Stimulated activated CD4-positive, alpha-beta T cell treated with anti-CD3 and anti-CD28 coated beads, Interleukin-1b, Interleukin-23, amount 100 ng/mL, for 1 hour (primary cell): ENCODE measurements at places on chromosomes 7 and 10.

- no peak for DNase-seq
Measured at GRCh38 chr10:49348593-49348992, 47.3 kb downstream of the DRGX start.

DNA sequence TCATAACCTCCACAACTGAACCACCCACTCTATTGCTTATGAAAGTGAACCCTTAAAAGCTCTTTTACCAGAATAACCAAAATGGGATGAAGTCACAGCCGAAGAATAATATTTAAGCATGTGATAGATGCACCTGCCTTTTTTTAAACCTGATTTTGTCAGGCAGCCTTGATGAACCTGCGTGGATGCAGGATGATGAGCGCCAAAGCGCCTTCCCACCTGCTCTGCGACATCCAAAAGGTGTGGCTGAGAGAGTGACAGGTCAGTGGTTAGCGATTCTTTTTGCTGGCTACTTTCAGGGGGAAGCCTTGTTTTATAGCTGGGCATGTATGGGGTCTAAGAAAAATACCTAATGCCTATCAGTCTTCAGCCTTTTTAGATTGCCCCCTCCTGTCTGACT is 157.8 kb downstream of the FANK1 start:
- DNase-seq, result no peak

DNA sequence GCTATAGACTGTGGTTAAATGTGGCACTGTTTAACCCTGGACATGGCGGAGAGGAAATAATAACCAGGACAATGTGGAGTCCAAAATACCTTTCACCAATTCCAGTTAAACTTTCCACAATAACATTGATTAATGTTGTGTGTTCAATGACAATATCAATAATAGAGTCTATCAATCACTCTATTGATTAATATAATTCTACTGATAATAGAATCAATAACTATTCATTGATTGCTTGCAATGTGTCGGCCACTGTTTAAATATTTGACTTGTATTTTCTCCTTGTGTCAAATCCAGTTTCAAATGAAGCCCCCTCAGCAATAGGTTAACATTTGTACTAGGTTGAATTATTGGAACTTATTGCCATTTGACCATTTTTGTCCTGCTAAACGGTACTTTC is 187.0 kb downstream of the PTPN20 start:
- DNase-seq, result no peak

DNA sequence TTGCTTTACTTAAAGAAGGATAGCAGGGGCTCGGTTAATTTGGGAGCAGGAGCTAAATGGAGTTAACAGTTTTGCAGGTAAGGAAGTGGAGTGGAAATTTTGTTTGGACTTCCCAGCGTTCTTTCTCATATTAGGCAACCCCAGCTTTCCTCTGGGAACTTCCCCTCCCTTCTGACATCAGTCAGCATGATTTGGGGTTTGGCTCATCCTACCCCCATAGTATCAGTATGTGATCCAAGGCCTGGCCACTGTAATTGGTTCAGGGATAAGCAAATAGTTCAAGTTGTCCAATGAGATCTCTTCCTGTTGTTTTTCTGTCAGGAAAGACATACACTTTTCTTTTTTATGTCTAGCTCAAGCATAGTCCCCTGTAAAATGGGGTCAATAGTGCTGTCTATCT is 125.6 kb upstream of the CDK6 start:
- DNase-seq, result no peak

GRCh38 chr10:26765549-26765948 is 68.0 kb downstream of the PDSS1 start:
- no peak for DNase-seq

- no peak for DNase-seq
Measured at GRCh38 chr10:7428673-7429350, 18.0 kb upstream of the SFMBT2 start.

DNA sequence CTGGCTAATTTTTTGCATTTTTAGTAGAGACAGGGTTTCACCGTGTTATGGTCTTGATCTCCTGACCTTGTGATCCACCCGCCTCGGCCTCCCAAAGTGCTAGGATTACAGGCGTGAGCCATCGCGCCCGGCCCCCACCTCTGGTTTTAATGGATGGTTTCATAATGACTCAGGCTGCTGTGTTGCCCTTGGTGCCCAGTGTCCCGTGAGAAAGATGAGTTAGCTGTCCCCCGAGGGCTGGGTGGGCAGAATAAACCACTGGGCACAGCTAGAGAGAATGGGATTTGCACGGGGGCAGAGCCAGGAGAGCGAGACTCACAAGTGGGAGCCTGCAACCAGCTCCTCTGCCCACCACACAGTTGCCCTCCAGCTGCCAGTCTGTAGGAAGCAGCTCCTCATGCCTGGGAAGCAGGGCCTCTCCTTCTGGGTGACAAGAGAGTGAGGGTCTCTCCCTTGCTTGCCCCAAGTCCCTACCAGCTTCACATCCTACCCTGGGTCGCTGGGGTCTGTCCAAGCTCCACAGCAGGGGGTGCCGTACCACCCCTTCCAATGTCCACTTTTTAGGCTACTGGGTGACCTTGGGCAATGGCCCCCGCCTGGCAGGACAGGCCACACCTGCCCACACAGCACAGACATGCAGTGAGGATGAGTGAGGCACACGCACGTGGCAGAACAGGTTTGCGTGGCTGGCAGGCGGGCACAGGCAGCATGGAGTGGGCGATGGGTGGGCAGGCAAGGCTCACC is 16.1 kb upstream of the NDST2 start:
- DNase-seq, result no peak

GRCh38 chr7:2730846-2731770 is 43.1 kb downstream of the AMZ1 start:
- DNase-seq, result no peak

DNA sequence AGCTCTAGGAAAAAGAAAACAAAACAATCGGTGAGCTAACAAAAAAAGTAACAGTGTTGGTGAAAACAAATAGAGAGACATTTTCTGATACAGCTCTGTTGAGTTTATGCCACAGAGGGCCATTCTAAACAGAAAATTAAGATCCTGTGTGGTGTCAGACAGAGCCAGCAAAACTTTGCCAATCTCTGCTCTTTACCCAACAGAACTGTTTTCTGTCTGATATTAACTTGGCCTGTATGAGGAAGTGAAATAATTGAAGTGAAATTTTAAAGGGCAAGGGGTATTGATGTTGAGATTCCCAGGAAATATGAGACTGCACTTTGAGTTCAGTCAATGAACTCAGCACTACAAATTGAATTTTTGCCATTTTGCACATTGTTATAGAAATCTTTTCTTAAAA is 101.0 kb downstream of the AOAH start:
- no peak for DNase-seq

GRCh38 chr7:26978146-26978545 is 113.8 kb upstream of the SKAP2 start:
- no peak for DNase-seq

GRCh38 chr7:103679151-103680132 is 233.4 kb upstream of the SLC26A5 start:
- no peak for DNase-seq

DNA sequence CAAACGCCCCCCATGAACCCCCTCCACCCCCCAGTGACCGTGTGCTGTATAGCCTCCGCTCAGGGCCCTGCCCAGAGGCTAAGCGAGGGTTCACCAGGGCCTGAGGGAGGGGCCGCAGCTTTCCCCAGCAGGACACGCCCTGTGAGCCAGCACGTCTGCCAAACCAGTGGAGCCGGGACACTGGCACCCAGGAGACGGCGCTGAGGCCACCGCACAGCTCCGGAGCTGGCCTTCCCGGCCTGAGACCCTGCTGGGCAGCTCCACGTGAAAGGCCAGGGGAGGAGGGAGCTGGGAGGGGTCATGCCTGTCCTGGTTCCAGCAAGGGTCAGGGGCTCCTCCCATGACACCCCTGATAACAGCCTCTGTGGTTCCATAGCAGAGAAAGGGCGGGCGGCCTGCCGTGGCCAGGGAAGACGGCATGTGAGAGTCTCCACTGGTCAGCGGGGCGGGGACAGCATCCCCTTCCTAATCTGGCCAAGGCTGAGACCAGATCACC is 278.3 kb downstream of the ELFN1 start:
- no peak for DNase-seq

DNA sequence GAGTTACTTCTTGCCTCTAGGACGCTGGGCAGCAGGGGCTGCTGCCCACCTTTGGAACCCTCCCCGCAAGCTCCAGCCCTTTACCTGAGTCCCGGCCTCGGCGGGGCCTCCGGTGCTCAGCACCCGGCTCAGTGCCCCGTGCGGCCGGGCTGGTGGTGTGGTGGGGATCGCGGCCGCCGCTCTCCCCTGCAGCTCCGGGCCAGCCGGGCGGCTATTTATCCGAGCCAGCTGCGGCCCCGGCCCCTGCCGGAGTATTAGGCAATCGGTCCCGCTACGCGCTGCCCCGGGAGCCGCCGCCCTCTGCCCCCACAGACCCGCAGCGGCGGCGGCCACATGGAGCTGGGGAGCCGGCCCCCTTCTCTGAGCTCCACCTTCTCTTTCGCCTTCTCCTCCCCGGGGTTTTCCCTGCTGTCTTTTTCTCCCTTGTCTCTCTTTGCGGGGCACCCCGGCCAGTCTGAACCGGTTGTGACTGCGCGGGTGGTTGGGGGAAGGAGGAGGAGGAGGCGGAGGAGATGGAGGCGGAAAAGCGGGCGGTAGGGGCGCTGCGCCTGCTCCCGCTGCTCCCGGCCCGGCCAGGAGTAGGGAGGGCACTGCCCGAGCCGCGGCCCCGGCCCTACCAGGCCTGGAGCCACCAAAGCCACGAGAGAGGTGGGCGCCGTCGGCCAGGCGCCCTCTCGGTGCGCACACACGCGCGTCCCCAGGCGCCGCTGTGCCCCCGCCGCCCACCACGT is at the start of gene SLC16A9:
SLC16A9 (minus strand) TSS at position 456 of the 731 bp plus-strand sequence. CDS start 25,559 bp downstream, outside the sequence.
- no peak for DNase-seq

DNA sequence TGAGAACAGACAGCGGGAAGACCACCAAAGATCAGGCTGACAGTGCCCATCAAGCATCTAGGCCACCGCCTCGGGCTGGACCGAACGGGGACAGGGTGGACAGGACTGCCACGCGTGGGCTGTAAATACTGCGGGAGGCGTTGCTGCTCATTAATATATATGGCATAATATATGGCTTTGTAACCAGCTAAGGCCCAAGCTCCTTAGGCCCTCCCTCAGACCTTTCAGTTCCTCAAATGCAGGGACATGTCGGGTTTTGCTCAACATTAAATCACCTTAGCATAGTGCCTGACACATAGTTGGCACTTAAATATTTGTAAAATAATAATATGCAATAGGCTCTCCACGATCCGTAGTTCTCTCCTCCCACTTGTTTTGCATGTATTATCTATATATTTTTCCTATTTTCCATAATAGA is 402 bp upstream of the TMEM168 start:
- no peak for DNase-seq

GRCh38 chr7:17530244-17530643 is 231.8 kb downstream of the AHR start:
- DNase-seq, result no peak

GRCh38 chr7:108244110-108244509 is 113.9 kb upstream of the LAMB4 start:
- no peak for DNase-seq

DNA sequence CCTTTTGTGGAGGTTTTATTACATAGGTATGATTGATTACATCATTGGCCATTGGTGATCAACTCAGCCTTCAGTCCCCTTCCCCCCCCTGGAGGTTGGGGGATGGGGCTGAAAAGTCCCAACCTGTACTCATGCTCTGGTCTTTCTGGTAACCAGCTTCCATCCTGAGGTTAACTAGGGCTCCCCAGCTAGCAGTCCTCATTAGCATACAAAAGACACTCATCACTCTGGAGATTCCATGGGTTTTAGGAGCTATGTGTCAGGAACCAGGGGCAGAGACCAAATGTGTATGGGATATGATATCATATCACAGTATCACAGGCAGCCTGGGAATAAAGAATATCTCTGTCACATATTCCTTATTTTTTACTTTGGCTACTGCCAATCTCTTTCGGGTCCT is 13.6 kb downstream of the CCSER2 start:
- no peak for DNase-seq

- DNase-seq, result no peak
Measured at GRCh38 chr10:30581779-30582380, 47.7 kb downstream of the LYZL2 start.

GRCh38 chr7:96424411-96424810 is 102.5 kb upstream of the SLC25A13 start:
- DNase-seq, result no peak

GRCh38 chr10:80611481-80612185 is 73.9 kb downstream of the SH2D4B start:
- DNase-seq, result no peak

GRCh38 chr10:71985542-71986250 is 21.5 kb downstream of the CHST3 start:
- DNase-seq, result no peak

DNA sequence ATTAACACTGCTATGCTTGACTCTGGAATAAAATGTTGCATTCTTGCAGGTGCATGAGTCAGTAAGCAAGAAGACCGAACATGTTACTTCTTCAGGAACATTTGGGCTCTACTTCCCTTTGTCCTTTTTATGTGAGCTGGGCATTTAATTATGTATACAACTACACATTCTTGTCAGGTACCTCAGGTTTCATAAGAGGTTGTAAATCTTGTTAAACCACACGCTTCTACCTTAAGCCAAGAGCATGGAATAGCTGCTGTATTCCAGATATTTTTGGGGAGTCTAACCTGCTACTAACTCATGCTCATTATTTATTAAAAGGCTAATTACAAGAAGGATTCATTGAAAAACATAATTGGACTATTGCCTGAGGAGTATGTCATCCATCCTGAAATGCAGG is 414.2 kb upstream of the KLF6 start:
- DNase-seq, result no peak

GRCh38 chr10:43851030-43851429 is 202.3 kb upstream of the ZNF32 start:
- DNase-seq, result no peak

DNA sequence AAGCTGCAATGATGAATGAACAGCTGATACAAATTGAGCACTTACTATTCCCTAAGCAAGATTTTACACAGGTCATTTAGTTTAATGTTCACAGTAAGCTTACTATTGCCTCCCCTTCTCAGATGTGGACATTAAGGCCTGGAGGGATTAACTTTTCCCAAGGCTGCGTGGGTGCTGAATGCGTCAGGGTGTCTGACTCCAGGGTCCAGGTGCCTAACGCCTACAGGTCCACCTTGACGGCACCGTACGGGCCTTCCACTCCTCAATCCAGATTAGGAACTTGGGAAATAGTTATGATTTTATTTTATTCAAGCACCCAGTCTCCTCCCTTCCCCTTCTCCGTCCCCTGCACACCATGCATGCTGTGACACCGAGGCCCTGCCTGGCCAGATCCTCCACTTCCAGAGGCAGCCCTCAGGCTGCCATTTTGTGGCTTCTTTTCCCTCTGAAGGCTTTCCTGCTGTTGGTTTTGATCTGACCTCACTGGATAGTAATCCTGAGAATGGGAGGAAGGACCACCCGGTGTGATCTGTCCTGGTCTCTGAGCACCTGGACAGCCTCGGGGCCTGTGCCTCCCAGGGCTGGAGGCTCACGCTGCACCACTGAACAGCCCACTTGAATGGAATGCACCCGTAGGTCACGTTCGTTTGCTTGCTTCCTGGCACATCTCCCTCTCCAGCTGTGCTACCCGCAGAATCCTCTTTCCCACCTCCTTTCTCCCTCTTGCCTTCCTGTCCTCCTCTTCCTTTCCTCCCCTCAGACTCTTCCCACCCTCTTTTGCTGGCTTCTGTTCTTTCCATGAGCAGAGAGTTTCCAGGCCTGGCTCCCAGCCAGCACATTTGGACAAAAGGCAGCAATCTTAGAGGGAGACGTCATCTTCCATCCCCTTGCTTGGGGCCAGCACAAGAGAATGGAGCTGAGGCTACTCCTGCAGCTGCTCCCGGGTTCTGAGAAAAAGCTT is 14.4 kb downstream of the DENND2A start:
- no peak for DNase-seq
